ENCODE measurements at places on chromosomes 6 and 20. TPM values are rescaled to one million over a fixed set of nuclear protein-coding genes. Genes with fewer than 3 reads are reported as not detected.

Gene TMEM244
- total RNA-seq: not detected

Gene HLA-DQB2
- 0.69 TPM for total RNA-seq

Gene SLC35F1
- 0.18 TPM for total RNA-seq

Gene FAM110A
- 15.5 TPM for total RNA-seq

Gene C6orf132
- 0.14 TPM for total RNA-seq

Gene HLA-DOA
- 3.3 TPM for total RNA-seq

Gene MUCL3
- total RNA-seq: not detected

Gene HLA-A
- total RNA-seq: 1,189 TPM

Gene ARMH2
- not detected for total RNA-seq

Gene HEY2
- total RNA-seq: not detected

Gene PLAGL1
- 16.3 TPM for total RNA-seq

Gene EDN3
- total RNA-seq: 0.11 TPM

Gene IRF4
- 617 TPM for total RNA-seq

Gene PSORS1C2
- not detected for total RNA-seq

Gene LBP
- total RNA-seq: not detected

- DNase-seq: no peak
These were observed 30.5 kb upstream of the SNRPB2 start for GRCh38 chr20:16699293-16699692.

- DNase-seq: peak; percentile 83
These were observed 10.3 kb upstream of the PRSS16 start for GRCh38 chr6:27237089-27237803.

DNA sequence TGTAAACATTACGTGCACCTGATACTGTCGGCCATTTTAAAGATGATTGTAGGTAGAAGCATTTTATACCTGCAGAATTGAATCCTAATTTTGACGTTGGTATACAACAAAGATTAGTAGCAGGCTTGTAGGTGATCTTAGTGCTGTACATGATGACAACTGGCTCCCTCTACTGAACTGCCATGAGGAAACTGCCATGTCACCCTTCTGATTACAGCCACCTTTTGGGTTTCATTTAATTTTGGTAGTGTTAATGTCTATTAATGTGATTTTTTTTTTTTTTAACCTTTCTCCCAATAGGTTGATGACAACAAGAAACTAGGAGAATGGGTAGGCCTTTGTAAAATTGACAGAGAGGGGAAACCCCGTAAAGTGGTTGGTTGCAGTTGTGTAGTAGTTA, 2.3 kb downstream of the RPS12 start:
- no peak for DNase-seq

GRCh38 chr20:58836616-58837204, 14.0 kb downstream of the GNAS-AS1 start:
- no peak for DNase-seq

DNA sequence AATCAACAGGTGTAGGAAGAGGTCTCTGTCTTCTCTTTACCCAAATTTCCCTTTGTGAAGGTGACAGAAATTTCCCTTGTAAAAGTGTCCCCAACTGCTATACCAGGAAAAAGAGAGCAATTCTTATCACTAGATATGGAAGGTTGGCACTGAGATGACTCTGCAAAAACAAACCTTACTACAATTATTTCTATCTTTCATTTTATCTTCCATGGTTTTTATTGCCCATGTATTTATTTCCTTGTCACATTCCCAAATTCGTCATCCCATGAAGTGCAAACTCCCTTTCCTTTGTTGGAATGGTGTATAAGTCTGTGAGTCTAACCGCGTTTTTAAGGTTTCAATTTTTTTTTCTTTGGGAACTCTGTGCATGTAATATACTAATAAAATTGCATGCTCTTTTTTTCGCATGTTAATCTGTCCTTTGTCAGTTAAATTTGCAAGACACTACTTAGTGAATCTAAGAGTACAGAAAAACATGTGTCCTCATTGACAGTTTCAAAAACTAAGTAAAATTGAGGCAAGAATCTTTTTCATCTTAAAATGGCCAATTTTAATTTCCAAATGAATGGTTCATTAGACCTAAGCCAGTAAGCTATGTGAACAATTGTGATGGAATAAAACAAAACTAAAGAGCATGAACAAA, 35.4 kb upstream of the HFE start:
- DNase-seq: no peak

DNA sequence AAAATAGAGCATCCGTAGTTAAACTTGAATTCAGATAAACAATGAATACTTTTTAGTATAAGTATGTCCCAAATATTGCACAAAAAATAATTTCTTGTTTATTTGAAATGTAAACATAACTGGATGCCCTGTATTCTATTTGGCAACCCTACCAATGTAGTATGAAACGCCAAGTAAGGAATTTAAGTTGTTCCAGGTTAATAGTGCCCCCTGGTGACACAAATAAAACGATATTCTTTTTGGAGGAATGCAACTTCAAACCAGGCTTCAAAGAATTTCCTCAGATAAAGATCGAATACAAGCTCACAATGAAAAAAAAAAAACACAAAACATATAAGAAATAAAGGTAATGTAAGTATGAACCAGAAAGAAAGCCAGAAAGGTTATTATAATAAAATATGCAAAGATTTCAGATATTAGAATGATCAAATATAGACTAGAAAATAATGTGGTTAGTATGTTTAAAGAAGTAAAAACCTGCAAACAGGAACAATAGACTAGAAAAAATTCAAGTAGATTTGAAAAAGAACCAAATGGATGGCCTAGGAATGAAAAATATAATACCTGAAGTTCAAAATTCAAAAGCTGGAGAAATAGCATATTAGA, 18.4 kb upstream of the AKAP7 start:
- DNase-seq: no peak

GRCh38 chr6:33017694-33018353, 8.4 kb upstream of the HLA-DOA start:
- no peak for DNase-seq

GRCh38 chr6:39341937-39342336, 19.4 kb upstream of the KCNK16 start:
- DNase-seq: no peak

DNA sequence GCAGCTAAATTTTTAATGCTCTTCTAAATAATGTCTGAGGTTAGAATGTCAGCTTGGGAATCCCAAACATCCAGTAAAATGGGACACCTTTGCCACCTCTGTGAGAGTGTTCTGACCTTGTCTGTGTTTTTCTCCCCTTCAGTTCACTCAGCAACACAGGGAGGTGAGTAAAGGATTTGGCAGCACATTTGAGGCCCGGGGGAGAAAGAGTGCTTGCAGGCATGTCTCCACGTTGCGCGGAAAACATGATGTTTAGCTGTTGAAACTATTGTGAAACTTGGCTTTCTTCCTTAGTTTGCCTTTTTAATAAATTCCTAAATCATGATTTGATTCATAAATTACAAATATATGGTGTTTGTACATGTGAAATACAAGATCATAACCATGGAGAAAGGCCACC, 707.8 kb upstream of the FLRT3 start:
- no peak for DNase-seq

GRCh38 chr6:14763616-14764015, 482.3 kb upstream of the JARID2 start:
- no peak for DNase-seq

GRCh38 chr20:50194422-50194830, 3.8 kb downstream of the CEBPB start:
- no peak for DNase-seq

DNA sequence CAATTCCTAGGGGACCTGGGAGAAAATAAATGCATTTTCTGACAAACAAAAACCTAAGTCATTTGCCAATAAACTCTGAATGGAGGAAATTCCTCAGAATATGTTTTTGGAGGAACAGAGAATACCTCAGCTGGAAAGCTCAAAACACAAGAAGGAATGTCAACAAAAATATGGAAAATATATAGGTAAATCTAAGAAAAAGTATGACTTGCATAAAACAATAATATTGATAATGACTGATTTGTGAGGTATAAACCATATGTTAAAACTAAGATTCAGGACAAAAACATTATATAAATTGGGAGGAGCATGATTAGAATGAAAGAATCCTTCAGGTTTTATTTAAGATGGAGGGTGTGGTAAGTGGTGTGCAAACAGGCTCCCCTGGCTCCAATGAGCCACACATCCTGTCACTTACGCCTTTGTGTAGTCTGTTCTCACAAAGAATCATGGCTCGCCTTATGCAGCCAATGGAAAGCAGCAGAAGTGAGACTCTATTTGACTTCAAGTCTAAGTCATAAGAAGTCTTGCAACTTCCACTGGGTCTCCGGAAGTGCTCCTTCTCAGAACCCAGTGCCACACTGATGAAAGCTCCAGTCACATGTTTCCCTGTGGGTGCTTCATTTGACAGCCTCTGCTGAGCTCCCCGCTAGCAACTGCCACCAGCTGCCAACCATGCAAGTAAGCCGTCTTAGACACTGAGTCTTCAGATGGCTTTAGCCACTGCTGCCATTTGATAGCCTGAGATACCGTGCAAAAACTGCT, 8.1 kb downstream of the CFAP61 start:
- DNase-seq: no peak

GRCh38 chr6:130681028-130681427, 146.2 kb upstream of the SMLR1 start:
- no peak for DNase-seq

DNA sequence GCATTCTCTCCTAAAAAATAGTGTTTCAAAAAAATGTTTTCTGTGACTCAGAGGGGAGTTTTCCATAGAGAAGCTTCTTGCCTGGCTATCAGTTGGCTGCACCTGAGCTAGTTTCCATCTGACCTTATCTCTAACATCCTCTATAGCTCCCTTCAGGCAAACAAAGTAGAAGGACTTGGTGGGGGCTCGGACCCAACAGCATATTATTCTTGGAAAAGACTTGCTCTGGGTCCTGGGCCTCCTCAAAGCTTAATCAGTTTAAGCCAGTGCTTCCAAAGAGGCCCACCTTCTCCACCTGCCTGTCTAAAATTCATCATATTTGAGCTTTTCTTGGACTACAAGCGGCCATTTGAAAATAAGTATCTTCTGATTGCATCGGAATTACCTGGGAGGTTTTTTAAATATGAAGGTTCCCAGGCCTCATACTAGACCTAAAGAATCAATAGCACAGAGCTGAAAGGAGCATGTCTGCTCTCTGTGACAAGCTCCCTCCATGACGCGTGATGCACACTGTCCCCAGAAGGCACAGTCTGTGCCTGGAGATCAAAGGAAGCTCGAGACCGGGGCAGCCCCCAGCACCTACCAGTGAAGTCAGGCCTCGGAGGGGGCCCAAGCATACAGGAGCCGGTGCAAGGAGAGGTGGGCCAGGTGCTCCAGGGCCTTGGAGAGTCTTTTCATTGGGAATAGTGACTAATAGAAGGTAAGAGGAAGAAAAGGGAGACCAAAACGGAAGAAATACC, 80.6 kb upstream of the HIVEP1 start:
- peak; percentile 32 for DNase-seq

DNA sequence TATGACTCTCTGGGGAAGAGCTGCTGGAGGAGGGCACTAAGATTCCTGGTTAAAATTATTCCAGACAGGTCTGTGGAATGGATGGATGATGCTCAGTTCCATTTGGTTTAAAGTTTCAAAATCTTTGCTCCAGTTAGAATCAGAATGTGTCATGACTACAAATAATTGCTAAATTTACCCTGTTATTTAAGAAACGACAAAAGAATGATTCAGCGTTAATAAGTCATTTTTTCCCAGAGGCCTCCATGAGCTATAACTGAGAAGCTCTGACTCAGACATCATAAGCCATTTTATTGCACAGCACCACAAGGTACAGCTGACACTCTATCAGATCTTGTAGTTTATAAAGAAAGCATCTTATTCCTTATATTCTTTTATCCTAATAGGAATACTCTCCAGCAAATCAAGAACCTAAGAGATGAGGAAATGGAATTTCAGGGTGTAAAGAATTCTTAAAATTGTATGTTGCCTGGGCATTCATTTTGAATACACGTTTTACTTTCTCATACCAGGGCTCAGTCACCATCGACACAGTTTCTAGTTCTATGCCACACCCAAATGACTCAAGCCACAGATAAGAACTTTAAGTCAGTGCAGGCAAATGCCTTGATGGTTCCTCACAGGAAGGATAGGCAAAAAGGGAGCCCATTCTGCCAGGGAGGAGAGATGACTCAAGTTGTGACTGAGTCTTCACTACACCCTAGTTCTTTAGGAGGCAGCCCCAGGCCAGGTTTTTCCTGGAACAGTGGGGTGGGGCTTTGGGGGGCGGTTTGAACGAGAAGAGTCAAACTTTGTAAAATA, 636.0 kb downstream of the MMUT start:
- no peak for DNase-seq

DNA sequence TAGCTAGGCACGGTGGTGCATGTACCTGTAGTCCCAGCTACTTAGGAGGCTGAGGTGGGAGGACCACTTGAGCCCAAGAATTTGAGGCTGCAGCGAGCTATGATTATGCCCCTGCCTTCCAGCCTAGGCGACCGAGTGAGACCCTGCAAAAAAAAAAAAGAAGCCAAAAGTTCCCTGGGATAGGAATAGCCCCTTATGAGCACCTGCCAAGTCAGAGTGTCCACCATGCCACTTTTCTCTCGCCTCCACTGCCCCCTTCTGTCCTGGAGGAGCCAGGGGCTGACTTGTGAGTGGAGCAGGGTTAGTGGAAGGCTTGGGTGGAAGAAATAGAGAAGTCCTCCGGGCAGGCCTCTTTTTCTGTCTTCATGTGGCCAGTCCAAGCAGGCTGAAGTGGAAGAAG, 12.1 kb upstream of the DDX27 start:
- DNase-seq: peak; percentile 55

- no peak for DNase-seq
These were observed 132.2 kb downstream of the ZMYND8 start for GRCh38 chr20:47224300-47224791.

DNA sequence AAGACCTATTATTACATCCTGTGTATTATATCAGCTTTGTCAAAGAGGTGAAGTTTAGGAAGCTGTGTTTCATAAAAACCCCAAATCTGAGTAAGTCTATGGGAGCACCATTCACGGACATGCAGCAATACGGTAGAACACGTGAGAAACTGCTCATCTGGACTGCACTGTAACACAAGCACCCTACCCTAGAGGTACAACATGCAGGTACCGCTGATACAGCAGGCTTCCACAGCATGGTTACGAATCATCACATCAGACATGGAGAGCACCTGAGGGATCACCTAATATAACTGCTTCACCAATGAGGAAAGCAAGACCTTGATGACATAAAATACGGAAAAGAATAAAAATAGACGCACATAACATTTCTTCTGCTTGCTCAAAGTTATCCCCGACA, 96.7 kb downstream of the GMDS start:
- DNase-seq: no peak

GRCh38 chr20:408843-409696, 971 bp downstream of the RBCK1 start:
- DNase-seq: peak; percentile 52

- no peak for DNase-seq
These were observed 247.2 kb downstream of the TTLL2 start for GRCh38 chr6:167572106-167572505.

- peak; percentile 45 for DNase-seq
These were observed 1.8 kb downstream of the RPL10A start for GRCh38 chr6:35469751-35470662.

- DNase-seq: no peak
These were observed 22.2 kb downstream of the BANF2 start for GRCh38 chr20:17721802-17722486.
